Stimulated activated CD4-positive, alpha-beta T cell treated with anti-CD3 and anti-CD28 coated beads, Interleukin-4, amount 100 ng/mL, for 1 hour (primary cell): ENCODE measurements at places on chromosomes 2 and 18.

- no peak for DNase-seq
These were observed 44.6 kb upstream of the ACVR1 start for GRCh38 chr2:157920736-157921135.

DNA sequence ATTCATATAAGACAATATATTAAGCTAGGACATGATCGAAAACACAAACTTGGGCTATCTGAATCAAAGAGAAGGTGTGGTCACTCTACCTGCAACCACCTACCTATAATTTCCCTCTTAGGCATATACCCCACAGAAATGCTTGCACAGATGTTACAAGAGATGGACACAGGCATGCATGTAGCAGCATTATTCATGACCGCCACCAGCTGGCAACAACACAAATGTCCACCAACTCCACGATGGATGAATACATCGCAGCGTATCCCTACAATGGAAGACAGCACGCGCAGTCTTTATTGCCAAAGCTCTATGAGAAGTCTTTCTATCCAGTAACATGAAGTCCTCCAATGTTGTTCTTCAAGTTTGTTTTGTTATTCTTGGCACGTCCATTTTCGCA lies 90.8 kb downstream of the ARL4C start:
- no peak for DNase-seq

GRCh38 chr2:229974266-229974665 lies 52.0 kb downstream of the FBXO36 start:
- no peak for DNase-seq

DNA sequence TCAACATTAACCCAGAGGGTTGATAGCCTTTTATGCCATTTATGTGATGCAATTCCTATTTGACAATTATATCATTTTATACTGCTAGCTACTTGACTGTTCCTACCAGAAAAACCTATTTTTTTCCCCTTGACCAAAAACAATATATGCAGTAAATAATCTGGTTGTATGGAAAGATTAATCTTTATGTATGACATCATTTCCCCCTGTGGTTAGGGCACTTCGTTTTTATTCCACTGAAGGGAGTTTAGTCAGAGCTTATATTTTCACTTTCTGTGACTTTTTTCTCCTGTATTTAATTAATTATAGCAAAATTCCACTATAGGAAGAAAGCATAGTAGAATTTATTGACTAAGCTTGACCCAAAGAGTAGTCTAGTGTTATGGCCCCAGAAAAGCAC lies 107.6 kb downstream of the HAUS1 start:
- DNase-seq = no peak

- no peak for DNase-seq
These were observed 154.0 kb upstream of the TFPI start for GRCh38 chr2:187708272-187708671.

- peak; percentile 37 for DNase-seq
These were observed 1375.4 kb upstream of the CELF4 start for GRCh38 chr18:38940863-38941531.

DNA sequence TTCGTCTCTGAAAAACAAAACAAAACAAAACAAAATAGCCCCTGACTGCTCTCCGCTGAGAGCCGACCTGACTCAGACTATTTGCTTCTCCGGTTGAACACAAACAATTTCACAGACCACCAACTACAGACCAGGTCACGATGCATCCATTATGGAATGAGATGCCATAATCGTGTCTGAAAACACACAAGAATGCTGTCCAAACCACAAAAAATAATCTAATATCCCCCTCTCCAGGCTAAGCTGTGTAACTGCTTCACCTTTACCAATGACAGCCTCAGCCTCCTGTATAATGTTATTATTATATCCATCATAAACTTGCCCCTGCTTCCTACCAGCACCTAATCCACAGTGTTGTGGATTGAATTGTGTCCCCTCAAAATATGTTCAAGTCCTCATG lies 114.7 kb downstream of the DNAH6 start:
- no peak for DNase-seq

GRCh38 chr2:219111375-219112061 lies 49.1 kb downstream of the NHEJ1 start:
- no peak for DNase-seq

DNA sequence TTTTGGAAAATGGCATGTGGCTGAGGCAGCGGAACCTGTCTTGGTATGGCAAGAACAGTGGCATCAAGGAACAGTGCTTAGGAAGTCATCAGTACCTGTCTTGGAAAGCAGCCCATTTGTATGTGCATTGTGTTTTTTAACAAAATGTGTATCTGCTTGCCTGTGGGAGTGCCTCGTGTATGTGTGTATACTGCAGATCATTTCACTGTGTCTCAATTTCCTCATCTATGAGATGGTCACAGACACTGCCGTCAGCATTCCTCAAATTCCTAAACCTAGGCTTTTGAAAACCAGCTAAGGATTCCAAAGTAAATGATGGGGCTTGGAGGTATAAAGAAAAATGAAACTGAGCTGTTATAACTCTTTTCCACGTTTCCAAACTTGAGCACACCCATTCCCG lies 441.3 kb downstream of the RND3 start:
- DNase-seq = no peak
